ENCODE measurements at places on chromosomes 13 and 19.

DNA sequence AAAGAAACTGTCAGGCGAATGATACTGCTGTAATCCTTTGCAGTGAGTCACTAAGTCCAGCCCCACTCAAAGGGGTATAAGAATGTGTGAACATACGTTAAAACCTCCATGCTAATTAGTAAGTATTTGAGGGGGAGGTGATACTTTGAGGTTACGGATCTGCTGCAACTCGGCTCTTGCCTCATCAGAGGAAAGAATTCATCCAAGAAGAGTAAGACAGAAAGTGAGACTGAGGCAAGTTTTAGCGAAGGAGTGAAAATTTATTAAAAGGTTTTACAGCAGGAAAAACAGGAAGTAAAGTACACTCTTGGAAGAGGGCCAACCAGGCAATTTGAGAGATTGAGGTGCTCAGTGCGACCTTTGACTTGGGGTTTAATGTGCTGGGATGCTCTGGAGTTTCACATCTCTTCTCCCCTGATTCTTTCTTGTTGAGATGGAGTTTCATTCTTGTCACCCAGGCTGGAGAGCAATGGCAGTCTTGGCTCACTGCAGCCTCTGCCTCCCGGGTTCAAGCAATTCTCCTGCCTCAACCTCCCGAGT is 9.8 kb downstream of the CLEC4M start:
- DNase-seq = no peak

DNA sequence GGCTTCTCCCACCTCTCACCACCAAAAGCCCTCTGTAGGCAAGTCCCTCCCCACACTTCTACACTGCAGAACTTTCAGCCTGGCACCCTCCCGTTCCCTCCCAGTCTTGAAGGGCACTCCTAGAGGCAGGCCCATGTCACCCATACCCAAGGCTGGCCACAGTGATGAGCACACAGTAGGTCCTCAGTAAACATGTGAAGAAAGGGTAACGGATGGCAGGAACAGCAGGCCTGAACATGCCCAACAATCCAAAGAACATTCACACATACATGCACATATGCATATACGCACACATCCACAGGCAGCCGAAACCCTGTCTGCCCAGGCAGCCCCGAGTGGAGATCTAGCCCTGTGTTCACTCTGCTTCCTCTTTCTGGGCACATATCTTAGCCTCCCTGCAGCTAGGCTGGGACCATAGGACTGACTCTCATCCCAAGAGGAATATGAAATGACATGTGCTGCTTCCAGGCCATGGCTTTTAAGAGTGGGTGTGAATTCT is 55.2 kb downstream of the CEBPG start:
- no peak for DNase-seq

DNA sequence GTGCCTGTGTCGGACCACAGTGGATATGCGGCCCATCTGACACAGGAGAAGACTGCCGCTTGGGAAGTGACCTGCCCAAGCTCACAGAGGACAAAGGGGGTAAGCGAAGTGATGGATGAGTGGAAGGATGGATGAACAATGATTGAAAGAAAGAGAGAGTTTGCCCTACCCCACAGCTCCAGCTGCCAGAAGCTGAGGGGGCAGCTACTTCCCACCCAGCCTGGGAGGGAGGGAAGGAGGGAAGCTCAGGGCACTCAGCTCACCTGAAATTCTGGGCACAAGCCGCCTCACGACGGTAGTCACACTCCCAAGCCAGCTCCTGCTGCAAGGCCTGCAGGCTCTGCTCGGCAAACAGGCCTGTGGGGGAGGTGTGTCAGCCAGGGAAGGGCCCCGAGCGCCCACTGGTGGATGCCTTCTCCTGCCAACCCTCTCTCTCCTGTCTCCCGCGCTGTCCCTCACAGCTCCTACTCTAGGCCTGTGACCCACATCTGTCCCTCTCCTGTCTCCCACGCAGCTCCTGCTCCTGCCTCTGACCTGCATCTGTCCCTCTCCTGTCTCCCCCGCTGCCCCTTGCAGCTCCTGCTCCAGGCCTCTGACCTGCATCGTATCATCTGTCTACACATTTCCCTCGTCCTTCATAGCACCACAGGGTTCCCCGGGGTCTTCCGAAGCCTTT is 12.0 kb upstream of the NUMBL start:
- no peak for DNase-seq

GRCh38 chr13:90801621-90802020 is 545.9 kb upstream of the MIR17HG start:
- DNase-seq = no peak

- DNase-seq = no peak
Observed at GRCh38 chr13:33194820-33195692, 90.5 kb downstream of the STARD13 start.

DNA sequence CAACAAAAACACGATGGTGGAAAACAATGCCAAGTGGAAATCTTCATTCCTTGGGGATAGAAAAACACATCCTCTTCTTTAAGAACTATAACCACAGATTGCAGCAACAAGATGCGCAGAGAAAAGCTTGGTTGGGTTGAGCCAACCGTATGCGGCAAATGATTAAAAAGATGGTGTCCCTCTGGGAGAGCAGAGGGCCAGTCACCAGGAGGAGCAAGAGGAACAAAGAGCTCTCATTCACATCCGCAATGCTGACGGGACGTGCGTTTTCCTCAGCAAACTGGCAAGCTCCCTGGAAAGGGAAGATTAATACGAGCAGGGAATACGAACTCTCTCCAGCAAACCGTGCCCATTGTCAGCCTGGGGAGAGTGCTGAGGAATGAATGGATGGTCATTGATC is 141.6 kb downstream of the KATNAL1 start:
- DNase-seq = no peak

DNA sequence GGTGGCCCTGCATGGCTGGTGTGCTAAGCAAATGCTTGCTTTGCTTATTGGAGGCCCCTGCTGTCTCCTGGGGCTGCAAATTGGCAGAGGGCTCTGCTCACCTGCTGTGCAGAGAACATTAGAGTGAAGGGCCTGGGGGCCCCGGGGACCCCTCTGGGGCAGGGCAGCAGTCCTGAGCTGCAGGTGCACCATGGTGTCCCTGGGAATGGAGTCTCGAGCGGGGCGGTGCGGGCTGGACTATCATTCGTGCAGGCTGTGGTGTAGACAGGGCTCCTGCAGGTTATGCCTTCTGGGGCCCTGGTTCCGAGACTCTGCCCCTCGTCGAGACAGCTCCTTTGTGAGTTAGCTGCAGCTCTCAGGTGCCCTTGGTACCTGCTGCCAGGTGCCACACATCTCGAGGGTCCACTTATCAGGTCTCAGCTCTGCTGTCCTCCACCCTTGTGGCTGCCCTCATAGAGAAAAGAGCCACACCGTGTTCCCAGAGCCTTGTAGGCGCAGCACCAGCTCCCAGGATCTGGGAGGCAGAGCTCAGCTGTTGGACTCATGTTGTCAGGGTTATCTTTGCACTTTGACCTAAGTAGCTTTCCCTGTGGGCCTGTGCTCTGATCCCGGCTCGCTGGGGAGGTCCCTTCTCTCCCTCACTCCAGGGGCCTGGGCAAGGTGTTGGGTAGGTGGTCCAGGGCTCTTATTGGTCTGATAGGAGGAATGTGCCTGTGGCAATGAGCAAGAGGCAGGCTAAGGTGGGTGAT is 58.0 kb upstream of the ZNF536 start:
- no peak for DNase-seq

GRCh38 chr19:58553799-58554493 is 959 bp downstream of the CHMP2A start:
- no peak for DNase-seq

Measured in CD4-positive, alpha-beta T cell treated with Interferon gamma for 1 hour (primary cell).